ENCODE measurements at places on chromosomes 6 and 20.
A peak's percentile ranks its signal among the peaks of the same experiment; 100 is the strongest.

DNA sequence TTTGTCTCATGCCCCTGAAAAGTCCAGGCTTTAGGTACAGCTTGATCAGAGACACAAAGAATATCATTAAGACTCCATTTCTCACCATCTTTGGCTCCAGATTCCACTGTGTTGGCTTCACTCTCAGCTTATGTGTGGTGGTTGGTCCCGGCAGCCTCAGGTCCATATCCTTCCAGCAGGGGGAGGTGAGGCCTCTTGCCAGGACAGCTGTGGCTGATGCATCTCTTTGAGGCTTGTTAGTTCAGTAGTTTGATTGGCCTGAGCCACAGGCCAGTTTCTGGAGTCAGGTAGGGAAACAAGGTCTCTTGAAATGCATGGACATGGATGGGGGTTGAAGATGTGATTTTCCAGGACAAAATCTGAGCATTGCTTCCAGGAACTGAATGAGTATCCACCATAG lies 62.4 kb downstream of the JAG1 start:
- no peak for DNase-seq

DNA sequence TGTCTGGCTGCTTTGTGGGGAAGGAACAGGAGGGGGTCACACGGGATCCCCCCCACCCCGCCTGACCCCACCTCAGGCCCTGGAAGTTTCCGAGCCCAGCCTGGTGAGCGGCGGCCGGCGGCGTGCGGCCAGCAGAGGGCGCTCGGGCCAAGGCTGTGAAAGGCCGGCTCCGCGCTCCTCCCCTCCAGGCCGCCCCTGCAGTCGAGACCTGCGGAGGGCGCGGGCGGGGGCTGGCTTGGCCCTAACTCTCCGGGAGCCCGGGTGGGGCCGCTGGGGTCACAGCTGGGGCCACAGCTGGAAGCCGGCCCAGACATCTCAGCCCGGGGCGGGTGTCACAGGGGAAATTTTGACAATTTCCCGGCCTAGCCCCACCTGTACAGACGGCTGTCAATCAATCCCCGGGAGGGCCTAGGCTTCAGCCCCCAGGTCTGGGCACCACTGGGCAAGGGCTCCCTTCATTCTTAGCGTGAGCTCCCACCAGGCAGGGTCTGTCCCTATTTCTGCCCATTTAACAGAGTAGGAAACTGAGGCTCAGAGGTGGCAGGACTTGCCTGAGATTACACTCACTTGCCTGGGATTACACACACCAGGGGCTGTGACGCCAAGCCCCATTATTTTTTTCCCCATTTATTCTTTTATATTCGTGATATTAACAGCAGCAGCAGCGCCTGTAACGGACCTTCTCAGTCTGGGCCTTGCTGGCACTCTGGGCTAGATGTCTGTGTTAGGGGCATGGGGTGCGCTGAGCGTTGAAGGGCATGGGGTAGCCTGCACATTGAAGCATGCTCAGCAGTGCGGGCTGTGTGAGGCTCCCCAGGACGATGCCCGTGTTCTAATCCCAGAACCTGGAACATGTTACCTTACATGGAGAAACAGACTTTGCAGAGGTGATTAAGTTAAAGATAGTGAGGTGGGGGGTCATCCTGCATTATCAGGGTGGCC lies 23.0 kb downstream of the ZBP1 start:
- DNase-seq: peak; percentile 69

DNA sequence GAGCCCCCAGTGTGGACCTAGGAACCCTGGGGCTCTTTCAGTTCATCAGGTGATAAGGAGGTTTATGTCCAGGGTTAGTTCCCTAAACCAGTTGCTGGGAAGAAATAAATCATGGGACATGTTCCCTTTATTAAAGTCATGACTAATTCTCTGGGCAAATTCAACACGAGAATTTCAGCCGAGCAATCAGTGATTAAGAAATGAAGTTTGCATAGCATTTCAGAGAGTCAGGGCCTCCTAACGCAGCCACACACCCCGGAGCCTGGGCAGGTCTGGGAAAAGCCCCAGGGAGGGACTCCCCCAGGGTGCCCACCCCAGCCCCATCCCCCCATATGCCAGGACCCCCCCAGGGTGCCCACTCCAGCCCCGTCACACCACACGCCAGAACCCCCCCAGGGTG lies 20.1 kb downstream of the SLCO4A1 start:
- DNase-seq: no peak

GRCh38 chr6:55819811-55820210 lies 55.6 kb downstream of the BMP5 start:
- DNase-seq: no peak

GRCh38 chr20:50387996-50388332 lies 122.2 kb upstream of the PTPN1 start:
- DNase-seq: no peak

GRCh38 chr20:10288421-10288820 lies 69.8 kb downstream of the SNAP25 start:
- DNase-seq: no peak

DNA sequence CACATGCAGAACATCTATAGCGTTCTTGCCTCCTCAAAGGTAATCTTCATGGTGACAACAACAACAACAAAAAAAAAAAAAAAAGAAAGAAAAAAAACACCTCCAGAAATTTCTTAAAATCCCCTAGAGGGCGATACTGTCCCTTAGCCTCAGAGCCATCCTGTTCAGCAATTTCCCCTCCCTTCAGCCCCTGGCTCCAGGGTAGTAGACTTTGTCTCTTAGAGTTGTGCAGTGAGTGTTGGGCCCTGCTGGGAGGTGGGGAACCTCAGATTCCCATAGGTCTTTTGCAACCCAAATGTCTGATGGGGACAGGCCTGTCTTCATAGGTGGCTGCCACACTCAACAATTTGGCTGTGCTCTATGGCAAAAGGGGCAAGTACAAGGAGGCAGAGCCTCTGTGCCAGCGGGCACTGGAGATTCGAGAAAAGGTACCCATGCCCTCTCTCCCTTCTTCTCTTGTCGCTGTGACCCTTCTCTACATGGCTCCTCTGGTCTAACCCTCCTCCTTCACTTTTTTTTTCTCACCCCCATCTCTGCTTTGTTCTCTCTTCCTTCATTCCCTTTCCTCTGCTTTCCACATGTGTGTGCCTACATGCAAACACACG lies 6.0 kb upstream of the PTK7 start:
- DNase-seq: peak; percentile 32

DNA sequence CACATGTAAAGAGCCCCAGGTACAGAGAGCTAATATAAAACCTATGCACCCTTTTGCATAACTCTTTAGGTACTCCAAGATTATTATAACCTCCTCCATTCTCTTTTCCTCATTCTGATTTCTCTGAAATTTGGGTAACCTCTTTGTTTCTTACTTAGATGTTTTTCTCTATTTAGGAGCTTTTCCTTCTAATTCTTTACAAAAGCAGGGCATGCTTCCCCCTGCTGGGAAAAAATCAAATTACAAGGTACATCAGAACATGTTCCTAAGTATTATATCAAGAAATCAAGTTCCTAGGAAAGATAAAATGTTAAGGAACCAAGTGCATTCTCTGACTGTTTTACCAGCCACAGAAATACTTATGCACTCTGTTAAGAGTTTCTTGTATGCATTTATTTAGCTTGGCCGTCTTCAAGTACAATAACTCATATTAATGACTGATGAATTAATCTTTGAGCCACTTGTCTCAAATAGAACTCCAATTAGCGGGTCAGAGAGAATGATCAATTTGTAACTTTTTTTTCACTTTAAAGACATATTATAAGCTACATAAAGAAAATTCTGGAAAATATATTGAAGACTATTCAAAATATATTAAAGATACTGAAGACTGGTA lies 2.1 kb downstream of the KHDRBS2 start:
- DNase-seq: no peak

DNA sequence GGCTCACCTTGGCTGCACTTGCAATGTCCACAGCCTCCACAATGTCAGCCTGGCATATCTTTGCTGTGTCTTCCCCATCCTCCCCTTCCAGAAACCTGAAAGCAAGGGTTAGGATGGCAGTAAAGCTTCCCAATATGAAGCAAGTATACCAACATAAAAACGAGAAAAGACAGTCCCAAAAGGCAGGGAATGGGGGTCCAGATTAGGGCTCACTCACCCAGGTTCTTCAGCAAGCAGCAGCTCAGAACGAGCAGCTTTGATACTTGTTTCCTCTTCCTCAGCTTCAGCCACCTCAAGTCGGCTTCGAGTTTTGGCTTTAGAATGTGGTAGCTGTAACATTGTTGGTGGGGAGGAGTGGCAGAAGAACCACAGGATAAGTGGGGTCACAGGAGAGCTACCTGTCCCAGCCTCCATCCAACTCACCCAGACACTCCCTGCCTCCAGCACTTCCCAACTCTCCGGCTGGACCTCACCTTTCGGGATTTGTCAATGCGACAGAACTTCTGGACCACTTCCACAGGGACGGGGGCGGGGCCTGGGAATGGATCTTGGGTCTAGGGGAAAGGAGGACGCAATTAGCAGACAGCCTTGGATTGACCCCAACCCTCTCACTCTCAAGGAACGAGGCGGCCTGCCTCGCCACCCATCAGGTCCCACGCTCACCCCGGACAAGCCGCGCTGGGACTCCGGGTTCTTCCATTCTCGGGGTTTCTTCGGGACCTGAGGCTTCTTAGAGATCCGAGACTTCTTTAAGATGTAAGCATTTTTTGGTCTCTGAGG lies 708 bp downstream of the WDR46 start:
- DNase-seq: no peak

DNA sequence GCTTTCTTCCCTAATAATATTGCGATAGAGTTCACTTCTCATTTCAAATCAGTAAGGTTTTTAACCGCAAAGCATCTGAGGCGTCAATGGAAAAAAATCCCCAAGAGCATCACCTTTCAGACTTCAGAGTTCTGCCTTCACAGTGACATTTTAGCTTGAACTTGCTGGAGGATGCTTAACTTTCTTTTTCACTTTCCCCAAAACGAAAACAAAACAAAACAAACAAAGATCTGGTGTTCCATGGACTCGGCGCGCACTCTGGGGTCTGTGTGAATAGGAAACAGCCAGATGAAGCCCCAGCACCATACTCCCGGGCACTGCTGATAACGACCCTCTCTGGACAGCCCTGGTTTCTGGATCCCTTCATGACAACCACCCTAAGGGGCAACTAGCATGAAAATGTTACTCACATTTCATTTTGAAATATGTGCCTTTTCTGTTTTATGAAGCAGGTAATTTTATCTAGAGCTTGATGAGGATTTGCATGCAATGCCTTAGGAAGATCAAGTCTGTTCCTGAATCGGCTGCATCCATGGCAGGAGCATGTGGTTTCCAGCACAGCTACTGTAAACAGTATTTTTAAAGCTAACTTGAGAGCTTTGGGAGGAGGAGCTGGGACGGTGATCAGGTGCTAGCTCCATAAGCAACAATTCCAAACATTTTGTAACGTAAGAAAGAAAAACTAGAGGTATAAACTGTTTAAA lies 44.5 kb downstream of the RAMACL start:
- no peak for DNase-seq

GRCh38 chr6:110097443-110097842 lies 82.0 kb downstream of the WASF1 start:
- DNase-seq: no peak

GRCh38 chr6:154277629-154278017 lies 79.0 kb downstream of the IPCEF1 start:
- no peak for DNase-seq

DNA sequence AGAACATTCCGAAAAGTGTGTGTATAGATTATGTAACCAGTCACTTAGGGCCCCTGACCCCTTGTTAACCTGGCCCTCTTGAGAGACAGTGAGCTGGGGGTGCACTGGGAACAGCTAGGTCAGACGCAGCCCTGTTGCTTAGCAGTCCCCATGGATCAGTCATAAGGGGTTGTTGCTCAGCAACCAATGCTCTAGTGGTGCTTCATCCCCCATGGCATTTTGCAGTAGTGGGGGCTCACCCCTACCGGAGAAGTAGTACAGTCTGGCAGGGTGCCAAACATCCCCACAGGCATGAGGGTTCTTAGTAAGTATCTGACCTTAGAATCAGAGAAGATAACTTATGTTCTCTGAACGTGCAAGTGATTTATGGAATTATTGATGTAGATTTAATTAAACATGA lies 12.3 kb downstream of the PKIB start:
- DNase-seq: no peak

GRCh38 chr20:54263116-54263690 lies 55.3 kb downstream of the PFDN4 start:
- no peak for DNase-seq

DNA sequence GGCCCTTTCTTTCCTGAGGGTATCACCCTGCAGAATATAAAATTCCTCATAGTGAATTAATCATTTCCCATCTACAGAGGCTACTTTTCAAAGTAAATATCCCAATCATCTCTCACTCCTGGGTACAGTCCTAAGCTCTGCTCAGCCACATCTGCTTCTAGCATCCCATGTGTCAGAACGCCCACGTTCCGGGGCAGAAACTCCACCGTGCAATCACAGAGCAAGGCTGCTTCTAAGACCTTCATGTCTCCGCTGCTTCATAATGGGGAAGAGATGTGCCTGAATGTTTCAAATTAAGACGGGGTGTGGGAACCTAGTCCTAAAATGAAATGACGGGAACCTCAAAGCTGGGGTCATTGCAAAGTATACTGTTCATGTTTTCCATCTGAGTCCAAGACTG lies 208.8 kb upstream of the GMDS start:
- DNase-seq: no peak

- DNase-seq: peak; percentile 40
These were observed 8.3 kb downstream of the PI16 start for GRCh38 chr6:36962874-36963273.

DNA sequence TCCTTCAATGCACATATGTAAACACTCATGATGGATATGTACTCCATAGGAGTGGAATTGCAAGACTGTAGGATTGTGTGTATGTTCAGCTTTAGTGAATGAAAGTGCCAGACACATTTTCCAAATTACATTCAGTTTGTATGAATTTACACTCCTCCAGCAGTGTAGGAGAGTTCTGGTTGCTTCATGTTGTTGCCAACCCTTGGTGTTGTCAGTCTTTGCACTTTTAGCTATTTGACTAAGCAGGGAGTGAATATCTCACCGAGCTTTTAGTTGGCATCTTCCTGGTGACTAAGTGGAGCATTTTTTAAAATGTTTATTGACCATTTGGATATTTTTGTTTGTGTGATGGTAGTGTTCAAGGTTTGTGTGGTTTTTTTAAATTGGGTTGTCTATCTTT lies 23.9 kb downstream of the NKX2-4 start:
- DNase-seq: no peak
